A172 (cell line): ENCODE measurements at places on chromosomes 16 and 17.
A peak's percentile ranks its signal among the peaks of the same experiment; 100 is the strongest.

DNA sequence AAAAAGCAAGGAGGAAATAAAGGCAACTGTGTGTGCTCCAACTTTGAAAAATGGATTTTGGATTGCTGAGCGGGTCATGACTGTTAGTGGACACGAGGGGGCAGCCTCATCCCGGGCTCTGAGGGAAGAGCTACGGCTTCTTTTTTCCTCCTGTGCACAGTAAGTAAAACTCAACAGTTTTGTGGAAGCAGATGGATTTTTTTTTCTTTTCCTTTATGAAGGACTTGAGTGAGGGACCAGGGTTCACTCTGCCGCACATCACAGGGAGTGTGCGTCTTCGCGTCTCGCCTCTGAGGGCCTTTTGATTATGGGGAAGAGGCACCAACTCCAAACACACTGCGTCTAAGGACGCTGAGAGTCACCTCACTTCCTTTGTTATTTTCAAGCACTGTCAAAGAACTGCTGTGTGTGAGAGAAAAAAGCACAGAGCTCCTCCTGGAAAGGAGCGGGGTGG, 80.3 kb upstream of the GOT2 start:
- DNase-seq = peak; percentile 11

- no peak for DNase-seq
These were observed 244.8 kb downstream of the FOXL1 start for GRCh38 chr16:86823125-86823524.

- DNase-seq = no peak
These were observed 2.4 kb upstream of the VAC14 start for GRCh38 chr16:70803319-70803718.

GRCh38 chr16:50204453-50205108, 51.5 kb downstream of the TENT4B start:
- no peak for DNase-seq

DNA sequence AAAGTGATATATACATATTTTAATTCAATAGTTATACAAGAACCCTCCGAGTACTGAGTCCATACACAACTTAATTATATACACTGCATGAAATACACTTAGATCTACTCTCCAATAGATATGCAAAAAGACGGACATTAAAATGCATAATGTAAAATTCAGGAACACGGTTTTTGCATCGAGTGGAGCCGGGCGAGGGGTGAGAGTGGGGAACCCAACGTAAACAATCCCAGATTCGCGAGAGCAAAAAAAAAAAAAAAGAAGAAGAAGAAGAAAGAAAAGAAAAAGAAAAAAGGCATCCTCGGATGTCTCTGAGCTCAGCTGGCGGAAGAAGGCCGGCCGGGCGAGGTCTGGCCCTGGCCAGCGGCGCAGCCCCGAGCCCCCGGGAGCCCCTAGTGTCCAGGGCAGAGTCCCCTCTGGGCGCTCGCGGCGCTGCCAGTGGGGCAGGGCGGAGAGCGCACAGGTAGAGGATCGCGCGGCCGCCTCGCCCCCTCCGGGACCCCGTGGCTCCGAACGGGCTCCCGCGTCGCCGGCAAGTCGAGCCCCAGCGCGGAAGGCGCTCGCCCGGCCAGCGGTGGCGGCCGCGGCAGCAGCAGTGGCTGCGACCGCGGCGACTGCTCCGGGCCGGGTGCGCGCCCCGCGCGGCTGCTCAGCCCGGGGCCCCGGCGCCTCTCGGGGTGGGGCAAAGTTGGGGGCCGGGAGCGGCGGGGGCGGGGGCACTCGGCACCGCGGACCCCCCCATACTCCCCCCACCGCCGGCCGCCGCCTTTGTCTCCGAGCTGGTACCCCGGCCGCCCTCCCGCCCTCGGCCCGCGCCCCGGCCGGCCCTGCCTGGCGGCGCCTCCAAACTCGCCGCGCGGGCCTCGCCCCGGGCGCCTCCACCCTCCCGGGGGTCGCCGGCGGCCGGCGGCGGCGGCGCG, 9.6 kb upstream of the ZFHX3 start:
- no peak for DNase-seq

GRCh38 chr16:21023509-21024202, 123.1 kb downstream of the LYRM1 start:
- DNase-seq = no peak

DNA sequence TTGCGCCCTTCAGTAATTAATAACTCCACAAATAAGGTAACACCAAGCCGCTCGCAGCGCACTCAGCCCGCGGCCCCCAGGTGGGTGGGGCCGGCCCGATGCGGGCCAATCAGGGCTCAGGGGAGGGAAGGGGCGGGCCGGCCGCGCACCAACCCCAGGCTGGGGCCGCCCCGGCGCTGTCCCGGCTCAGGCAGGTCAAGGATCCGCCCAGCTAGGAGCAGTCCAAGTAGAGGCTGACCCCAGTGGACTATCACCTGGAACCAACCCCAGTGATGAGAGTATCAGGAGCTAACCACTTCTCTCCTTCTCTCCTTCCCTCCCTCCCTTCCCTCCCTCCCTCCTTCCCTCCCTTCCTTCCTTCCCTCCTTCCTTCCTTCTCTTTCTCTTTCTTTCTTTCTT, 110.8 kb downstream of the C16orf78 start:
- no peak for DNase-seq

DNA sequence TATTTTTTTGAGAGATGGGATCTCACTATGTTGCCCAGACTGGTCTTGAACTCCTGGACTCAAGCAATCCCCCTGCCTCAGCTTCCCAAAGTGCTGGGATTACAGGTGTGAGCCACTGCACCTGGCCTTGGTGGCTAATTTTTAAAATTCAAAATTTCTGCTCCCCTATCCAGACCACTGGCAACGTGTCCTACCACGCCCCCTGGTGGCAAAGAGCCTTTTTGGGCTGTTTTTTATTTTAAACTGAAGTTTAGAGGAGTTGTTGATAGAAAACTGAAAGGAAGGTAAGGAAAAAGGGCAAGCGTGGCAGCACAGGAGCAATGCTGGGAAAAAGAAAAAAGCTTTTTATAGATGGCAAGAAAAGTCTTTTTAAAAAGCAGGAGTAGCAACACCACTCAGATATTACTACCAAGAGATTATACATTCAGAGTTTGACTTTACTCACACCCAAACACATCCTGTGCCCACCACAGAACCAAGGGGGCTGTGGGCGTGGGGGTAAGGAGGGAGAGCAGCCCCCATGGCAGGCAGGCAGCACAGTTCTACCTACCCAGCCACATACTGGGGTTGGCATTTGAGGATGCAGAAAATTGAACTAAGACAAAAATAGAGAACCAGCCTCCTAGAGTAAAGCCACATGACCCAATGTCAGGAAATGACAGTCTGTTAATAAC, 4.2 kb upstream of the MXRA7 start:
- DNase-seq = peak; percentile 52

- peak; percentile 16 for DNase-seq
These were observed 961 bp downstream of the AMFR start for GRCh38 chr16:56424404-56424764.

GRCh38 chr16:80460988-80461387, 79.8 kb upstream of the DYNLRB2 start:
- DNase-seq = no peak

GRCh38 chr16:55019419-55020131, 88.9 kb downstream of the IRX5 start:
- no peak for DNase-seq
